Karpas-422 (cell line): ENCODE measurements at places on chromosomes 12 and 14.

DNA sequence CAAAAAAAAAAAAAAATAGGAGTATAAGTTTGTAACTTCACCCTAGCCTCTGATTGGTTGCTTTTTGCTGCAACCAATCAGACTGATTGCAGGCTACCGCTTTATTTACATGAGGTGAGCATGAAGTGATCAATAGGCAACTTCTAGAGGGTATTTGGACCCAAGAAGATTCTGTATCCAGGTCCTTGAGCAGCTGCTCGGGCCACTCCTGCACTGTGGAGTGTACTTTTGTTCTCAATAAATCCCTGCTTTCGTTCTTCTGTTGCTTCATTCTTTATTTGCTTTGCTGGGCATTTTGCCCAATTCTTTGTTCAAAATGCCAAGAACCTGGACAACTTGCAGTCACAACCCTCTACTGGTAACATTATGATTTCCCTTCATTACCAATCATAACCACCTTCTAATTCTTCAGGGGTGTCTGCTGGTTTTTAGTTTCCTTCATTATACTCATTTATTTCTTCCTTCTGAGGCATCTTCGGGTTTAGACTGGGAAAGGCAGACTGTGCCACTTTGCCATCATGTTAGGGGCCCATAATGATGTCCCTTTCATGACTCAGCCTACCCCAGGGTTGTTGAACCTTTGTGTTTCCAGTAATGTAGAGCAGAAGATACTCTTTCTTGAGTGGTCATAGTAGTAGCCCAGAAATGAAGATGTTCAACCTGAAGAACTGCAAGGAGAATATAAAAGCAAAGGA is 43.4 kb upstream of the LIMA1 start:
- no peak for DNase-seq

- no peak for DNase-seq
Measured at GRCh38 chr12:132507656-132508490, 17.9 kb downstream of the FBRSL1 start.

- no peak for DNase-seq
Measured at GRCh38 chr12:958588-959123, 9.2 kb upstream of the RAD52 start.

GRCh38 chr14:63045234-63045611 is at the start of gene KCNH5:
TSS of gene KCNH5 (minus strand) at chr14:63045458. CDS start at chr14:63045186, 272 bp downstream.
- DNase-seq, result no peak

GRCh38 chr14:21037156-21037555 is 2.5 kb upstream of the RNASE13 start:
- DNase-seq, result no peak

DNA sequence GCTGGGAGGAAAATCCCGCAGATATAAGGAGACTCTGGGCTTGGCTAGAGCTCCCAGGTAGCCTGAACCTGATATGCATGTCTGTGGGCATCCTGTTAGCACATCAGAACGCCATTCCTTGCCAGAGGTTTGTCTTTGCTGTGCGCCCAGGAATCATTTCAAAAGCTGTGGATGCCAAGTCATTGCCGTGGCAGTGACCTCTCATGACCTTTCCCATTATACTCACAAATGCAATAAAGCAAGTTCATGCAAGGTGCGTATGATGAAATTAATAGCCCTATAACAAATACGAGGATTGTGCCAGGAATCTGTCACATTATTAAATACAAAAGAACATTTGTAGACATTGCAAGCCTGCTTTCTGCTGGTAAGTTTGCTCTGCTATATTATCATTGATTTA is 229.1 kb upstream of the PELI2 start:
- DNase-seq, result no peak

DNA sequence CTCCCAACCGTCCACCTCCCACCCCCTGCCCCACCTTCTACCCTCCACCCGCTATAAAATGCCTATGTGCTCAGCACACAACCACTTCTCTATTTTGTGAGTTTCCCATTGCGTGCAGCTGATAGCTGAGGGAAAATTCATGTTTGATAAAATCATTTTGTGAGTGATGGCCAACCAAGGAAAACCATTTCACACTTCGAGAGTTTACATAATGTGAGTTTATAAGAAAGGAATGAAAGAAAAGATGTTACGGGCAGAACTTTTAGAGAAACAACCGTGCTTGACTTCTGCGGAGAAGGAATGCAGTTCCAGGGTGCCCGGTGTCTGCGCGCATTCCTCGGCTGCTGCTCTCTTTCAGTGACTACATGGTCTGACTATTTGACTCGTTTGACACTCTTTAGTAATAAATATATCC is 140.9 kb downstream of the EFCAB11 start:
- no peak for DNase-seq

- DNase-seq, result no peak
Measured at GRCh38 chr14:20019257-20019865, at the start of gene OR4K14. TSS of gene OR4K14 (minus strand) at chr14:20019307. CDS start at chr14:20015193, 4,114 bp downstream.

GRCh38 chr12:7638760-7639555 is 26.8 kb downstream of the APOBEC1 start:
- peak; percentile 93 for DNase-seq

GRCh38 chr14:80954687-80955299 is 628 bp upstream of the TSHR start:
- DNase-seq, result peak; percentile 92

- DNase-seq, result no peak
Measured at GRCh38 chr12:42923583-42923982, 334.0 kb upstream of the PRICKLE1 start.

DNA sequence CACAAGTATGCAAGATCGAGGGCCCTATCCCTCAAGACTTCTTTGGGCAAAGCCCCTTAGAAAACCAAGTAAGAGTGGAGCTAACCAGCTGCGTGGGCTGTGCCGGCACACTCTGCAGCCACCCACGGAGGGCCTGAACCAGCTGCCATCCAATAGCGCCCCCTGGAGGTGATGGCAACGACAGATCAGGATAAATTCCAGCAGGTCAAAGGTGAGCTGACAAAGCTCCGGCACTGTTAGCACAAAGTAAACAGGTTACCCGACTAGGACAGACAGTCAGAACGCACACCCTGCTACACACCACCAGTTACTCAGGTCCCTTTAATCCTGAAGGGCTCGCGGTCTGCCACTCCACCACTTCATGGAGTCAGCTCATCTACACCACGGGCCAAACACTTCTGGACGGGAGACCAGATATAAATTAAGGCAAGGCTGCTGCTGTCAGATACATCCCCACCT is 4.9 kb downstream of the ZBTB39 start:
- peak; percentile 86 for DNase-seq

GRCh38 chr14:105456736-105457617 is 17.6 kb upstream of the CRIP2 start:
- DNase-seq, result no peak
